Smooth muscle cell of trachea (primary cell): ENCODE measurements at places on chromosomes 4 and X. TPM values are rescaled to one million over a fixed set of nuclear protein-coding genes. Genes with fewer than 3 reads are reported as not detected.

SYNPO2 gene
- total RNA-seq, result 2.0 and 6.5 TPM in 2 replicates

FGF13 gene
- 19.9 and 30.6 TPM in 2 replicates for total RNA-seq

PPP4R3C gene
- total RNA-seq, result not detected in 2 replicates

ZNF182 gene
- total RNA-seq, result 3.0 and 4.4 TPM in 2 replicates

SPANXA2 gene
- not detected in 2 replicates for total RNA-seq

STK32B gene
- total RNA-seq, result 0.50 and 0.73 TPM in 2 replicates

PAGE2 gene
- not detected in 2 replicates for total RNA-seq

ADGRL3 gene
- total RNA-seq, result not detected in 2 replicates

BTK gene
- total RNA-seq, result 0.15 TPM in 1 of 2 replicates, not detected in the other

MAN2B2 gene
- total RNA-seq, result 21.1 and 32.3 TPM in 2 replicates

PRKG2 gene
- 23.3 and 41.9 TPM in 2 replicates for total RNA-seq

TCP11X2 gene
- not detected in 2 replicates for total RNA-seq

MAGEB10 gene
- total RNA-seq, result 0.17 TPM in 1 of 2 replicates, not detected in the other

KIF4A gene
- total RNA-seq, result 1.3 and 21.1 TPM in 2 replicates
